Progenitor cell of endocrine pancreas (in vitro differentiated cells): ENCODE measurements at places on chromosomes 16 and 17. TPM values are rescaled to one million over a fixed set of nuclear protein-coding genes. Genes with fewer than 3 reads are reported as not detected.

DNA sequence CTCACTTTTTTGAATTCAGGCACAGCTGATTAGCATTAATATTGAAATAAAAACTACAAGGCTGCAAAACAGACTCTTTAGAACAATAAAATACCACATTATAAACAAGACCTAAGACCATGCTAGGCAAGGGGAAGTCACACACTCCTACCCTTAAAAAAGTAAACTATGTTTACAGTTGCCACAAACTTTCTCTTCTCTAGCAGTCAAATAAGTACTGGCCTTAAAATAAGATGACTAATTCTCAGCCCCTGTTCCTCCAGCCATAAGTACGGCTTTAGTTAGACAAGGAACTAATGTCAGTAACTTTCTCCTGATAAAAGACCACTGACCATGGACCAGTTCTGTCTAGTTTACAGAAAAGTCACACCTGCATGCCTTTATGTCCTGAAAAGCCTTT, 19.5 kb upstream of the CPHXL start:
- H3K4me1 ChIP-seq, result peaks cover 22% of the 10 kb centered on the region
- no peak for DNase-seq
- H3K36me3 ChIP-seq, result peaks cover 6% of the 10 kb centered on the region
- no peak overlapping the region for H3K4me3 ChIP-seq
- no peak overlapping the region for H3K27ac ChIP-seq
- H3K27me3 ChIP-seq, result no peaks in the 10 kb centered on the region

- H3K4me1 ChIP-seq, result peaks cover 6% of the 10 kb centered on the region
- H3K27me3 ChIP-seq, result peaks cover 6% of the 10 kb centered on the region
- no peak overlapping the region for H3K27ac ChIP-seq
- H3K4me3 ChIP-seq, result no peak overlapping the region
- no peak for DNase-seq
These were observed 5.5 kb downstream of the BCO1 start for GRCh38 chr16:81243942-81244341.

- H3K4me1 ChIP-seq, result peaks cover 52% of the 10 kb centered on the region
- no peaks in the 10 kb centered on the region for H3K27me3 ChIP-seq
- no peak overlapping the region for H3K4me3 ChIP-seq
- peak; percentile 92 for DNase-seq
- H3K36me3 ChIP-seq, result no peaks in the 10 kb centered on the region
These were observed 27.0 kb downstream of the RTN4RL1 start for GRCh38 chr17:1997927-1998742.

- peaks cover 11% of the 10 kb centered on the region for H3K36me3 ChIP-seq
- no peak for DNase-seq
- H3K27ac ChIP-seq, result no peak overlapping the region
- H3K4me1 ChIP-seq, result peaks cover 3% of the 10 kb centered on the region
These were observed 19.7 kb downstream of the CYB5B start for GRCh38 chr16:69443927-69444631.

GRCh38 chr16:50814541-50814940, 72.7 kb downstream of the CYLD start:
- DNase-seq, result no peak
- H3K27me3 ChIP-seq, result peaks cover 18% of the 10 kb centered on the region
- H3K4me1 ChIP-seq, result no peaks in the 10 kb centered on the region
- no peak overlapping the region for H3K4me3 ChIP-seq
- H3K36me3 ChIP-seq, result no peaks in the 10 kb centered on the region

DNA sequence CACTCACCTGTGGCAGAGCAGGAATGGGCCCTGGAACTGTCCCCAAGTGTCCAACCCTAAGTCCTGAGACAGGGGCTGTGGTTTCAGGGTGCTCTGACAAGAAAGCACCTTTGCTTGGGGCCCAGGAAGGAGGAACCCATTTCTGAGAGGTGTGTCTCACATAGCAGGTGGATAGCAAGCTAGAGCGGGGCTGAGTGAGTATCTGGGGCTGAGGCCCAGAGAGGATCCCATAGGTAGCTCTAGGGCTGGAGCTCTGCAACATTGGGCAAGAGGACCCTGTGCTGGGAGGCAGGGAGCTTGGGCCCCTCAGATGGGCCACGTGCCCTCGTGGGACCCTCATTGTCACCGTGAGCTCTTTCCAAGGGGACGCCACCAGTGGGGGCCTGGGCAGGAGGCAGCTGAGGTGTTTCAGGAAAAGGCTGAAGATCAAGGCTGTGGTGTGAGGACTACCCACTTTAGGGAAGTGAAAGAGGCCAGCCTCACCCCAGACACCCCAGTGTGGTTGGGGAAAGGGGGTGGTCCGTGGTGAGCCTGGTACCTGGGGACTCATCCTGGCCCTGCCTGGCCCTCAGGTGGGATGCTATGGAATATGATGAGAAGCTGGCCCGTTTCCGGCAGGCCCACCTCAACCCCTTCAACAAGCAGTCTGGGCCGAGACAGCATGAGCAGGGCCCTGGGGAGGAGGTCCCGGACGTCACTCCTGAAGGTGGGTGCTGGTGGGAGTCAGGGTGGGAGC, 5.3 kb downstream of the DEF8 start:
- H3K27me3 ChIP-seq, result no peaks in the 10 kb centered on the region
- H3K4me1 ChIP-seq, result no peaks in the 10 kb centered on the region
- H3K36me3 ChIP-seq, result peaks cover 8% of the 10 kb centered on the region
- no peak overlapping the region for H3K4me3 ChIP-seq
- no peak overlapping the region for H3K27ac ChIP-seq

DNA sequence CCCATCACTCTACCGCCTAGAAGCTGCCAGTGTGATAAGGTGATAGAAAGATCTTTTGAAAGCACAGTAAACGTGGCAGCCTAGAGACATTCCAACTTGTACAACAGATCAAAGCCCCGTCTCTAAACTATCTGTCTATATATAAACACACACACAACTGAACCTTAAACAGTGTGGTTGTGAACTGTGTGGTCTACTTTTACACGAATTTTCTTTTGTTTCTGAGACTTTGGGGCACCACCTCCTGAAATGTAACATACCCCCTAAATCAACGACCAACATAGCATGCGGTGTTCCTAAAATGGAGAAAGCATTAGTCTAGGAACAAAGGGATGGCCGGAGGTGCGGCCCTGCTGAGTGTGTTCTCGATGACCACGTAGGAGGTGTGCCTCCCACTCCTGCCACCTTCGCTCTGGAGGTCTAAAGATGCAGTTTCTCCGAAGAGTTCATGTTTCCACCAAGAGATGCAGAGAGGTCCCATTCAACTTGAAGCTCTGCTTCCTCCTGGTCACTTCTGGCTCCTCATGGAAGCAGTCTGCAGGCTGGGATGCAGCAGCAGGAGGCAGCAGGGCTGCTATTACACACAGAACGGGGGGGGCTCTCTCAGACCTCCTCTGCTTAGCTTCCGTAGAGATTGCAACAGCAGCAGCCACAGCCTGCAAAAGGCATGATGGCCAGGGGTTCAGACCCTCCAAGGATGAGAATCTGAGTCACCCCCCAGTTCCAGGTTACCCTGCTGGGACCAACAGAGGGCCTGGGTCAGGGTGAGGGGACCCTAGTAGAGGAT, 22.6 kb upstream of the USP10 start:
- peaks cover 20% of the 10 kb centered on the region for H3K27me3 ChIP-seq
- no peak overlapping the region for H3K27ac ChIP-seq
- H3K4me3 ChIP-seq, result no peak overlapping the region
- no peaks in the 10 kb centered on the region for H3K36me3 ChIP-seq
- no peaks in the 10 kb centered on the region for H3K4me1 ChIP-seq

- H3K4me3 ChIP-seq, result no peak overlapping the region
- no peak overlapping the region for H3K27ac ChIP-seq
- no peak for DNase-seq
These were observed 23.2 kb downstream of the COIL start for GRCh38 chr17:56937687-56938086.

DNA sequence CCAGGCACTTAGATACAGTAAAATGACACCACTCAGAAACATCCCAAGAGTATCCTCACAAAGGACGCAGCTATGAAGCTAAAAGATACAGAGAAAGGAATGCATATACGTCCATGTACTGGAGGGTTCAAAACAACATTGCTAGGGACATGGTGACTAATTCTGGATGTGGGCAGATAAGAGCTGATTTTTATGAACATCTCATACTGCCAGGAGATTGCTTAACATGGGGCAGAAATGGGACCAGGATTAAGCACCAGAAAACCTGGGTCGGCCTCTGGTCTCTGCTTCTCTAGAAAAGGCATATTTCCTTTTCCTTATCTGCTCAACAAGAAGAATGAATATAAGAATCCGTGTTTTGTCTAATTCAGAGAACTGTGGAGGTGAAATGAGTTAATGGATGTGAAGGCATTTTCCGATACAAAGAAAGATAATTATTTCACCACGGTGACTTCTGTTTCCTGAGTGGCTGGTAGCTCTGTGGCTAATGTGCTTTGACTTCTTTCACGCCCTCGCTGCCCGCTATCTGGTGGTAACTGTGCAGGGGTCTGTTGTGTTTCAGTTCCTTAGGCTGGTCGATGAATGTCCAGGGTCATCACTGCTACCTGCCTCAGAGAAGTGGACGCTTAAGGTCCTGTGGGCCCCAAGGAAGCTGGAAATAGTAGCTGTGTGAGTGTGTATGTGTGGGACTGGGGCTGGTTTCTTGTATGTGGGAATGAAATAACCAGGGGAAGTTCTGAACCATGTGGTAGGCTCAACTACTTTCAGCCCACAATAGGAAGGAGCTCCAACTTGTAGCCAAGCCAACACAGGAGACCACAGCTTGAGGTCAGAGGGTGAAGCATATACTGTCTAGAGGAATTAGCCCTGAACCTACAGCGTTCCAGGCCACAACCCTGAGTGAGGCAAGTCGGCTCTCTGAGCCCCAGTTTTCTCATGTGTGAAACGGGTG, 15.8 kb upstream of the CCL5 start:
- H3K27ac ChIP-seq, result no peak overlapping the region
- H3K36me3 ChIP-seq, result no peaks in the 10 kb centered on the region
- no peak overlapping the region for H3K4me3 ChIP-seq
- H3K27me3 ChIP-seq, result peaks cover 2% of the 10 kb centered on the region
- DNase-seq, result no peak
- peaks cover 2% of the 10 kb centered on the region for H3K4me1 ChIP-seq

- H3K27ac ChIP-seq, result no peak overlapping the region
- peaks cover 27% of the 10 kb centered on the region for H3K36me3 ChIP-seq
- DNase-seq, result no peak
- H3K4me3 ChIP-seq, result no peak overlapping the region
- H3K27me3 ChIP-seq, result no peaks in the 10 kb centered on the region
- peaks cover 12% of the 10 kb centered on the region for H3K4me1 ChIP-seq
These were observed 13.4 kb downstream of the GINS2 start for GRCh38 chr16:85675251-85675874.

GRCh38 chr17:80805032-80805751, 186.4 kb upstream of the CHMP6 start:
- H3K4me1 ChIP-seq, result peaks cover 3% of the 10 kb centered on the region
- no peak overlapping the region for H3K27ac ChIP-seq
- H3K27me3 ChIP-seq, result no peaks in the 10 kb centered on the region
- DNase-seq, result no peak
- no peak overlapping the region for H3K4me3 ChIP-seq

GRCh38 chr16:69367980-69368379, 16.4 kb upstream of the TMED6 start:
- H3K27ac ChIP-seq, result no peak overlapping the region
- peaks cover under 1% of the 10 kb centered on the region for H3K4me1 ChIP-seq
- peaks cover 30% of the 10 kb centered on the region for H3K36me3 ChIP-seq
- no peak overlapping the region for H3K4me3 ChIP-seq
- DNase-seq, result no peak
- no peaks in the 10 kb centered on the region for H3K27me3 ChIP-seq

- H3K27ac ChIP-seq, result no peak overlapping the region
- H3K4me1 ChIP-seq, result no peaks in the 10 kb centered on the region
- no peak for DNase-seq
- no peak overlapping the region for H3K4me3 ChIP-seq
- H3K27me3 ChIP-seq, result peaks cover 6% of the 10 kb centered on the region
These were observed 4.0 kb downstream of the HAGHL start for GRCh38 chr16:730666-731509.

SMTNL2 gene
- 8.3 and 8.6 TPM in 2 replicates for total RNA-seq

PLA2G10 gene
- total RNA-seq, result 1.4 and 2.2 TPM in 2 replicates

- H3K4me1 ChIP-seq, result no peaks in the 10 kb centered on the region
- H3K27me3 ChIP-seq, result no peaks in the 10 kb centered on the region
- no peak for DNase-seq
- H3K4me3 ChIP-seq, result no peak overlapping the region
These were observed 19.4 kb downstream of the CIAPIN1 start for GRCh38 chr16:57427824-57428223.

PRDM7 gene
- not detected in 2 replicates for total RNA-seq
